A673 (cell line): ENCODE measurements at places on chromosomes 13 and 19.

- DNase-seq: no peak
Observed at GRCh38 chr13:110130431-110130830, 176.5 kb downstream of the COL4A1 start.

- no peak for DNase-seq
Observed at GRCh38 chr13:60957816-60958215, 457.8 kb downstream of the PCDH20 start.

GRCh38 chr13:51934461-51935087 is 72.8 kb downstream of the CCDC70 start:
- DNase-seq: no peak

DNA sequence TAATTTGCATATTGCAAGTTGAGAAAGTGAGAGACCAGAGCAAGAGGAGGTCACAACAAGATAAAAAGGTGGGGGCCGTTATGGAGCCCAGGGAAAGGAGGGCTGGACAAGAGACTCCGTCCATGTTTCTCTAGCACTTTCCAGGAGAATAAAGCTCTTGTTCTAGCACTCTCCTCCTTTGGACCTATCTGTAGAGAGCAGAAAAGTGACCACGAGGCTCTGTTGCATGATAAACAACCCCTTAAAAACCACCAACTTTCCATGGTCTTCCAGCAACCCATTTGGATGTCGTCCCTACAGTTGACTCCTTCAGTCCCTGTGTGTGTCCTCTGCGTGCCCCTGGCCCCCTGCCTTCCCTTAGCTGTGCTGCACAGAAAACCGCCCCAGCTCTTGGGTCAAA is 4.1 kb upstream of the ARL11 start:
- no peak for DNase-seq

DNA sequence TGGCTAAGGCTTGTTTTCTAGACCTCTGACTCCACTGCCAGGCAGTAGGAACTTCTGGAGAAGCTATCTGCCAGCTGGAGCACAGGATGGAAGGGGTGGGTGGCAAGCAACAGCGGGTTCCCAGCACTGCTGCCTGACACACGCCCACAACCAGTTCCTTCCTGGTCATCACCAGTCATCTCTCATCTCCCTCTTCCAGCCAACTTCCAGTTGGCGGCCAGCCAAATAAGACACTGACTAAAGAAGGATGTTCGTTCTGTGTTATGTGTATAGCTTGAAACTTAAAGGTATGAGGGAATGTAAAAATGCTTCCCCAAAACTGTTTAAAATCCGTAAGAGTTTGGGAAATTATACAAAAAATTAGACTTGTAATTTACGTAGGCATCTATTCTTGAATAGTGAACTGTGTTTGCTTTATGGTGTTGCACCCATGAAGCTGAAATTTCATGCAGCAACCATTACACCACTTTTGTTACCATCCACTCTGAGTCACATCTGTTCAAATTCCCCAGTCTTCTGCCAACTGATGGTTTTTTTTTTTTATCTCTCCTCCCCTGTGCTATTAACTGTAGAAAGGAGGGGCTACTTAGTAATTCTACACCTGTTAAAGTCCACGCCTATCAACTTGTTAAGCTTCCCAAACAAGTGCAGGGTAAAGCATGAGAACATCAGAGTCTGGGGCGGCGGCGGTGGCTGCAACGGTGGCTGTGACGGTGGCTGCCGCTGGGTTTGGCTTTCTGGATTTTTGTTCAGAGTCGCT is 86.2 kb upstream of the FRY start:
- DNase-seq: peak; percentile 59
